ENCODE measurements at places on chromosomes 4 and X.

- DNase-seq, result no peak
Measured at GRCh38 chr4:87465739-87466366, 43.5 kb downstream of the NUDT9 start.

- no peak for DNase-seq
Measured at GRCh38 chrX:7852166-7852565, 9.2 kb downstream of the VCX start.

DNA sequence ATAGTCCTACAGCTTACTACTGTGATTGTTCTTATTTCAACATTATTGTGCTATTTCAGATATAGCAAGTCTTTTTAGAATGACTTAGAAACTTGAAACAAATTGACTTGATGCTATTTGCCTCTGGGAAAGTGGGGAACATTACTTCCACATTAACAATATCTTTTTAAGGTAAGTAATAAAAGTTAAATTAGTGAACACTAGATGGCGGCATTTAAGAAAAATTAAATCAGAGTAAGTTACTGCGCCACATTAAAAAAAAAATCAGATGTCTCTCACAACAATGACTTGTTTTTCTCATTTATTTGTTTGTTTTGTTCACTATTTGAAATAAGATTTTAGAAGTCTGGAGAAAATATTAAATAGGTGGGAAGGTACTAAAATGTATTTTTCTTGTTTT, 1026.9 kb upstream of the SLIT2 start:
- no peak for DNase-seq

GRCh38 chr4:133694416-133694815, 507.2 kb downstream of the PABPC4L start:
- no peak for DNase-seq

DNA sequence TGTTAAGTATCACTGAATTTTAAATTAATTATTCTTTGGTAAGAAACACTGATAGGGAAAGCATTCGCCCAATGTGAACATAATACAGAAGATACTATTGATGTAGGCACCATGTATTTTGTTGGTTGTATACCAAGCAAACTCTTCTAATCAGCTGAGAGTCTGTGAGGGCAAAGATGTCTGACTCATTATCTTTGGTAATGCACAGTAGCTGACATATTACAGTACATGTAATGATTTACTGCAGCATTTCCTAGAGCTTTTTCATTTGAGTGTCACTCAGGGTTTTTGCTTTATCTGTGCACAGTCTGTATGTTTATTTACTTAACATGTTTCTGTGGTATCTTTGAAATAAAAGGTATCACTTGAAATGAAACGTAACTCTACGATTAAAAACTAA, 49.2 kb downstream of the CENPVL3 start:
- DNase-seq, result no peak

DNA sequence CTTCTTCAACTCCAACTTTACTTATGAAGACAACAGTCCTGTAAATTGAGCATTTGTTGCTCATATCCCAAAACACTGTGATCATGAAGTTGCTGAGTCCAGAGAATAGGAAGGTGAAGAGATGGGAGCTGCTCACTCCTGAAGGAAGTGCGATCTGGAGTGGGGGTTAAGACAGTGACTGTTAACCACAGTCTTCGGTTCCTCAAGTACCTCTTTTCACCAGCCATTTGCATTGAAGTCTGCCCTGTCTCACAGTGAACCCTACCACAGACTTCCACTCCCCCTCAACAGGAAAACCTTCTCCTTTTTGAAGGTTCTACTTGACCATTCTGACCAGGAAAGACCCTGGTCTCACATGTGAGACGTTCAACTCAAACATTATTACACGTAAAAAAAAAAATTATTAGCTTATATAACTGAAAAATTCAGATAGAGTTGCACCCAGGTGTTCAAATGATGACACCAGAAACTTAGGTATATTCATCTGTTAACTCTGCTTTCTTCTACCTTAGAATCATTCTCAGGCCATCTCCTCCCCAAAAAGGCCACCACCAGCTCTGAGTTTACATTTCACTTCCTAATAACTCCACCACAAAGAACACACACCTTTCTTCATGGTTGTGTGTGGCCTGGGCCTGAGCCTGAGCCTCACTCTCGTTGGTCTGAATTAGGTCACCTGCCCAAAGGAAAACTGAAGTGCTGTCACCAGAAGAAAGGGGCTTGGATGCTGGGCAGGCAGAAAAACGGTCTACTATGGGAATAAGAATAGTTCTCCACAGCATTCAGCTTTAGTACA, 199.2 kb downstream of the DCTD start:
- DNase-seq, result no peak

GRCh38 chr4:77025643-77026321, 50.0 kb downstream of the CCNI start:
- DNase-seq, result no peak

DNA sequence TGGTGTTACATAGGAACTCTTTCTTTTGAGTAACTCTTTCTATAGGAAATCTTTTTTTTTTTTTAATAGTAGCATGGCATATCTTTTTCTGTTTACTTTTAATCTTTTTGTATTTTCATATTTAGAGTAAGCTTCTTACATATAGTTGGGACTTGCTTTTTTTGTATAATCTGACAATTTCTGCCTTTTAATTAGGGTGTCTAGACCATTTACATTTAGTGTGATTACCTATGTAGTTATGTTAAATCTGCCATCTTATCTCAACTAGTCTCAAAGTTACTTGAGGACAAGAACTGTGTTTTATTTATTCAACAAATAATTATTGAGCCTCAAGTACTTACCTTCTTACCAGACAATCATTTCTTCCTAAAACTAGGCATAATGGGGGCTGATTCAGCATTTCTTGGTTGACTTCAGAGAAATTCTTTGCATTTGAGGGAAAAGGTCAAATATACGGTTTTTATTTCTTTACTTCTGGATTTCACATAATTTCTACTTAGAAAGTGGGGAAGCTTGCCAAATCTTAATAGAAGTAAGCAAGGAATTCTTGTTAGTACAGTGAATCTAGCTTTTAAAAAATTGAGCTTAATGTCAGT, 28.6 kb downstream of the MND1 start:
- no peak for DNase-seq

GRCh38 chr4:17702641-17703040, 78.8 kb downstream of the FAM184B start:
- DNase-seq, result no peak

DNA sequence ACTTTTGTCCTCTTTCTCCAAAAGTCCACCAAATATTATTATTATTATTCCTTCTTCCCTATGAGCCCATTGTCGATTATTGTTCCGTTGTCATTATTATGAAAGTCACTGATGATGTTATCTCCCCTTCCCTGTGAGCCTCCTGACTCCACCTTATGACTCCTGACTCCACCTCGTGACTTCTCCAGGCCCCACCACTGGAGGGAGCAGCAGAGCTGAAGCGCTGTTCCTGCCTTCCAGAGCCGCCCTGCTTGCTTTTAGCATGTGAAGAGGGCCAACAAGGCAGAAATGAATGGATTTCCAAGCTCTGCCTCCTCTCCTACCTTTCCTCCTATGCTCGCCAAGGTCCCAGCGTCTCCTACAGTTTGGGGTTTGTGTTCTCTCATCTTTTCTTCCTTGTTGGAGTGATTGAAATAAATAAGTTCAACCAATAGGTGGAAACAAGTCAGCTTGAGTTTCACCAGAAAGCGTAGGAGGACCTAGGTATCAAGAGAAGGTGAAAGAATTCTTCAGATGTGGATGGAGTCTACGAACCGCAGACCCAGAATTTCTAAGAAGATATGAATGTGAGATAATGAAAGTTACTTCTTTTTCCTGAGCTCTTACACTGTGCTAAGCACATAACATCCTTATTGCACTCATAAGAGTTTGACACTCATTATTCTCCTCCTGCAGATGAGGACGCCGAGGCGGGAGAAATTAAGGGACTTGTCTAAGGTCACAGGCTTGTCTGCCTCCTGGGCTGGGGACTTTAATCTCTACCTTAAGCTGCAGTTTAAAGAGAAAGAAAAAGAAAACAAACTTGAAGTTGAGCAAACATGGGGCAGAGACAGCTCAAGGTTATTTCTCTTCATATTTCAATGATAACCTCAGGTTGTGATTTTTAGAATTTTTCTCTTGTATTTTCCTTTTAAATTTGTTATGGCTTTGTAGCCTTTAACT, 26.1 kb downstream of the IGSF1 start:
- DNase-seq, result no peak

- DNase-seq, result no peak
Measured at GRCh38 chr4:38681281-38681991, 17.4 kb downstream of the KLF3 start.

GRCh38 chr4:181982437-181982836, 260.8 kb upstream of the TENM3 start:
- no peak for DNase-seq

DNA sequence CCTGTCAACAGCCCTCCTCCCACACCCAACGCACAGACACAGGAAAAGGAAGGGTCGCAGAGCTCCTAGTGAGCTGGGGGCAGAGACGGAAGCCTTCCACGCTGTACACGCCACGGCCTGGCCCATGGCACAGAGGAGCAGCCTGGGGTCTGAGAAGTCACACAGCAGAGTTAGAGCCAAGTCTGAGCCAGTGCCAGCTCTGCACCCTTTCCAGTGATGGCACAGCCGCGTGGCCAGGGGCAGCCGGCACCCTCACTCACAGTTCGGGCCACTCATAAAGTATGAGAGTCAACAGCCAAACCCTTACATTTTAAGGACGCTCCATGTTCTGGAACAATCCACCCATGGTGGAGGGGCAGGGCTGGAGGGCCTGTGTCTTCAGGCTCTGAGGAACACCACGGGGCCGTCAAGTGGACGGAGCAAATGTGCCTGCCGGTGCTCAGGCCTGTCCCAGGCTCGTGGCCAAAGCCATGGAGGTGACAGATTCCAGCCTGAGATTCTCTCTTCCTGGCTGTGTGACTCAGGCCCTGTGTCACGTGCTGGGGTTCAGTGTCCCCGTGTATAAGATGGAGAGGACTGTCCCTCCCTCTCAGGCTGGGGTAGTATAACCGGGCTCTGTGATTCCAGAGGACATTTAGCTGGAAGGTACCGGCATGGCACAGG, 91.2 kb downstream of the ABLIM2 start:
- no peak for DNase-seq

- DNase-seq, result no peak
Measured at GRCh38 chr4:1357356-1358248, 10.6 kb downstream of the UVSSA start.
